ENCODE measurements at places on chromosomes 11 and 22. TPM values are rescaled to one million over a fixed set of nuclear protein-coding genes. Genes with fewer than 3 reads are reported as not detected.
A peak's percentile ranks its signal among the peaks of the same experiment; 100 is the strongest.

GRCh38 chr22:42562279-42562678 lies 8.5 kb downstream of the SERHL2 start:
- no peaks in the 10 kb centered on the region for H3K36me3 ChIP-seq
- DNase-seq: peak; percentile 53
- no peaks in the 10 kb centered on the region for H3K27me3 ChIP-seq

DNA sequence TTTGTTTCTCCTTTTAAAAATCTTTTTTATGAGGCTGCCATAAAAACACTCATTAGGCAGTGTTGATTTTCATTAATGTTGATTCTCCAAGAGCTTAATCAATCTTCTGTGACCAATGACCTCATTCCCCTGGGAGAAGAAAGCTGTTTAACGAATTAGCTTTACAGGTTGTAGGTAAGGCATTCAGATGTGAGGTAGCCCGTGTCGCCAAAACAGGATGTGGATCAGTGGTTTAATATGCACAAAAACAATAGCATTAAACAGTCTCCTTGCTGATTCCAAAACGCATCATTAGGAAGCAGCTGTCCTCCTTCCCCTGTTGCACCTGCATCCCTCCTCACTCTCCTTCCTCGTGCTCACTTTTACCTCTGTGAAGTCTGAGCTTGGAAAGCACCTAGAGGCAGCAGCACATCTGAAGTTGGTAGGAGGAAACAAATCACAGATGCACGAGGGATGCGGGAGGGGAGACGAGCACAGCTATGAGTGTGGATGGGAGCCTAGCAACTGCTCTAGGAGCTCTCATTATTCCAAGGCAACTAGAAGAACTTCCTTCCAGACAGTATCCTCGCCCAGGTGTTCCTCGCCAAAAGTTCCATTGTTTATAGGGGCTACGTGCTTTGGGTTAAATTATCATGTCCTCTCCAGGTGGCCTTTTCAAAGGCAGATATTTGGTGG lies 179.4 kb upstream of the SNX19 start:
- H3K4me1 ChIP-seq: no peaks in the 10 kb centered on the region
- DNase-seq: no peak
- no peak overlapping the region for H3K4me3 ChIP-seq
- no peak overlapping the region for H3K27ac ChIP-seq

Gene MMP27
- 0.40 TPM for total RNA-seq

DNA sequence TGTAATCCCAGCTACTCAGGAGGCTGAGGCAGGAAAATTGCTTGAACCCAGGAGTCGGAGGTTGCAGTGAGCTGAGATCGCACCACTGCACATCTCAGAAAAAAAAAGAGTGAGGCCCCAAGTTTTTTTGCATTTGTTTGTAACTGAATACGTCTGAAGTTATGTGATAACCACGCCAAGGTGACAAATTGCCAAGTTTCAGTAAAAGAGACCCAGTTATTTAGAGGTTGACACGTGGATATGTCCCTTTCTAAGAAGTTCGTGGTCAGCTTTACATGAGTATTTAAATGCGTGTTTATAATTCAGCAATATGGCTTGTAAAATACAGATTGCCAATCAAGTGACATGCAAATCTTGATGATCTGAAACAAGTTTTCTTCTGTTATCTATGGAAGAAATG lies 8.0 kb downstream of the PPARA start:
- H3K36me3 ChIP-seq: no peaks in the 10 kb centered on the region
- no peaks in the 10 kb centered on the region for H3K27me3 ChIP-seq
- H3K4me1 ChIP-seq: no peaks in the 10 kb centered on the region
- no peak overlapping the region for H3K27ac ChIP-seq
- DNase-seq: no peak

DNA sequence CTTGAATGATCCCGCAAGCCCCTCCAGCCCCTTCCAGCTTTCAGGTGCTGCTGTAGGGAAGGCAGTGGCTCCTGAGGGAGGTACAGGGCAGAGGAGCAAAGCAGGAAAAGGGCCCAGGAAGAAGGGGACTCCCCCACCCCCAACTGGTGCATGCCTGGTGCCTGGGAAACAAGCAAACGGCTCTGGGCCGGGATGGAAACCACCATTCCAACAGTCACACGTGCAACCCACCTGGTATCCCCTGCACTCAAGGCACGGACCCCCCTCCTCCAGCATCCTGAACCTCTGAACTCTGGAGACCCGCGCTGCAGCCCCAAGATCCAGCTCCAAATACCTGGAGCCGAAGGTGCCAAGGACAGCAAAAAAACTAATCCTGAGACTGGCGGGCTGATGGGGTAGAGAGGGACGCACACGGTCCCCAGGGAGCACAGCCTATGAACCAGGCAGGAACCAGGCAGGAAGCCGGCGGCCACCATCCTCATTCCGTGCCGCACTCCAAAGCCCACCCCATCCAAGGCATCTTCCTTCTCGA lies 537 bp downstream of the SCN4B start:
- no peak overlapping the region for H3K27ac ChIP-seq
- H3K4me3 ChIP-seq: peak overlapping the region; percentile 39
- H3K27me3 ChIP-seq: no peaks in the 10 kb centered on the region
- H3K36me3 ChIP-seq: no peaks in the 10 kb centered on the region
- H3K4me1 ChIP-seq: no peaks in the 10 kb centered on the region

DNA sequence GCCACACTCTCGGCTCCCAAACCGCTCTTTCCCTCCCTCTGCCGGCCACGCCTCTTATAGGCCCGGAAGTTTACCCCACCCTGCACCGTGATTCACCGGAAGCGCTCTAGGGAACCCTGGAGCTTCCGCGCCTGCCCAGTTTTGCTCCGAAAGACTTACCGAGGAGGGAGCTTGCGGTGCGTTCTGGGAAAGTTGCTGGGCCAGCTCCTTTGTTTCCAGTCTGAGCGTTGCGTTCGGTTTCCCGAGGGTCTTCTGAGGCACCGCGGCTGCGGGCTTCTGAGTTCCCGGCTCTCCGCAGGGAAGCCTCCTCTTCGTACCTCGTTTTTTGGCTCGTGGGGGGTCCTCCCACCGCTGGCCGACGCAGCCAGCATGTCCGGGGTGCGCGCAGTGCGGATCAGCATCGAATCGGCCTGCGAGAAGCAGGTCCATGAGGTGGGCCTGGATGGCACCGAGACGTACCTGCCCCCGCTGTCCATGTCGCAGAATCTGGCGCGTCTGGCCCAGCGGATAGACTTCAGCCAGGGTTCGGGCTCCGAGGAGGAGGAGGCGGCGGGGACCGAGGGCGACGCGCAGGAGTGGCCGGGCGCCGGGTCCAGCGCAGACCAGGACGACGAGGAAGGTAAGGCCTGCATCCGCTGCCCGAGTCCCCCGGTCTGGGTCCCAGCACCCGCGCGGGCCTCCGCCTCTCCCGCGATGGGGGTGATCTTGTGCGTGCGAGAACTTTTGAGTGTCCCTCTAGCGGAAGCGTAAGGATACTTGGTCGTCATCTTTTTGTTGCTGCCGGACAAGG lies at the start of gene MED17:
TSS of gene MED17 (plus strand) at position 138 of the 790 bp plus-strand sequence. CDS start at position 370, 232 bp downstream.
- H3K4me1 ChIP-seq: peaks cover 19% of the 10 kb centered on the region
- H3K27me3 ChIP-seq: no peaks in the 10 kb centered on the region
- peak; percentile 93 for DNase-seq
- peak within 1 kb of the TSS; percentile 89 for H3K4me3 ChIP-seq
- peaks cover 16% of the 10 kb centered on the region for H3K36me3 ChIP-seq

- no peak for DNase-seq
- H3K4me1 ChIP-seq: peaks cover 3% of the 10 kb centered on the region
- H3K27ac ChIP-seq: no peak overlapping the region
- H3K4me3 ChIP-seq: no peak overlapping the region
Measured at GRCh38 chr11:77467233-77467632, 6.7 kb downstream of the PAK1 start.

Gene CRYBB3
- total RNA-seq: 2.3 TPM

Gene C22orf42
- total RNA-seq: not detected

DNA sequence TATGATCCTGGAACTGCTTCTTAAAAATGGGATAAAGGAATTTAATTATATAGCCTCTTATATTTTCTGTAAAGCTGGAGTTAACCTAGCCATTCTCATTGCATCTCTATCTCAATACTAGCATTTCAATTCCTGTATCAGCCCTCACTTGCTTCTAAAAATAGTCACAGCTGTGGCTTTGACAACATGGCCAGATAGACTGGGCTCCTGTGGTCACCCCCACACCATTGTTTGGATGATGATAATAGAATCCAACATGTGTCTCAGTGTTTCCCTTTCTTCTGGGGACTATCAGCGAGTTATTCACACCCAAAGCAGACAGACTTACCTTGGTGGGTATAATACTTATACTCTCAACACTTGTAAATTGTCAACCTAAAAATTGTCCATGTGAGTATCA lies 6.9 kb downstream of the VWA5A start:
- H3K36me3 ChIP-seq: peaks cover 76% of the 10 kb centered on the region
- H3K27ac ChIP-seq: no peak overlapping the region
- no peaks in the 10 kb centered on the region for H3K4me1 ChIP-seq
- H3K4me3 ChIP-seq: no peak overlapping the region

DNA sequence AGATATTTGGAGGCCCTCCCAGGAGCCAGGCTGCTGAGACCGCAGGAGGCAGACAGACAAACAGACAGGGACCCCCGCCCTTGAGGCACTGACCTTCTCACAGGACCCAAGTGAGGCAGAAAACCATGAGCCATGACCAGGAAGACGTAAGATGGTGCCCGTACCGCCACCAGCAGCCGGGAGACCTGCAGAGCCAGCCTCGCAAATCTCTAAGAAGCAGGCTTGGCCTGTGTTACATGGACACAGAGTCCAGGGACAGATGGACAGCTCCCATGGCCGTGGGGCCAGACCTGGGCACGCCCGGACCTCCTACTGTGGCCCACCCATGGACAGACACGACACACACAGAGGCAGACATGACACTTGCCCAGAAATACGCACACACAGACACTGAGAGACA lies 30.7 kb upstream of the TOLLIP start:
- no peak overlapping the region for H3K4me3 ChIP-seq
- DNase-seq: peak; percentile 44
- no peaks in the 10 kb centered on the region for H3K4me1 ChIP-seq
- H3K27ac ChIP-seq: no peak overlapping the region

DNA sequence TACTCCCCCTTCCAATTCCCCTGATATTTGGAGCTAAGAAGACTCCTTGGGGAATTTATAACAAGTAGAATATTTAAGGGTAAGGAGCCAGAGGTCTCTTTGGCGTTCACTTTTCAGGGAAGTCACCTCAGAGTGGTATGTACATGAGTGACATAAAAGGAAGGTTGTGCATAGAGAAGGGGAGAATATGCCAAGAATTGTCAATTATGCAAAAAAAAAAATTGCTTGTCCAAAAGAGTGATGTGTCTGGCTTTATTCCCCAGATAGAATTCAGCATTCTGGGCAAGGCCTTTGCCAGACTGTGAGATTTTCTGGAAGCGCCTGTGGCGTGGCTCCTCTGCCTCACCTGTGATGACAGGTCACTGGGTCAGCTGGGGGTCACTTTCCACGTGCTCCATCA lies 170.2 kb downstream of the MIAT start:
- H3K36me3 ChIP-seq: no peaks in the 10 kb centered on the region
- H3K27ac ChIP-seq: no peak overlapping the region
- H3K27me3 ChIP-seq: no peaks in the 10 kb centered on the region
- no peaks in the 10 kb centered on the region for H3K4me1 ChIP-seq
- no peak for DNase-seq

DNA sequence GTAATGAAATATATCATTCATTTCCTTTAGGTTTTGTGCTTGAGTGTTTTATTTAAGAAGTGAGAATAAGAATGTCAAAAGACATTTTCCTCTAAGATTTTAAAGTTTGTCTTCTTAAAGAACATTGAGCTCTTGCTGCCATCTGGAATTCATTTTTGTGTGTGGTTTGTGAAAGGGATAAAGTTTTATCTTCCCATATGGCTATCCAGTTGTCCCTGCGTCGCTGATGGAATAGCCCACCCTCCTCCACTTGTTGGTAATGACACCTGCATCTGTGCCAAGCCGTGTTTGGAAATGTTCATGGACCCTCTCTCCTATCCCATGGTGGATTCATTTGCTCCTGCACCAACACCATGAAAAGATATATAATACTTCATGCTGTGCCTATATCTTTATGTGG lies 901.5 kb downstream of the BRD1 start:
- H3K4me3 ChIP-seq: no peak overlapping the region
- H3K36me3 ChIP-seq: no peaks in the 10 kb centered on the region
- no peaks in the 10 kb centered on the region for H3K4me1 ChIP-seq
- no peaks in the 10 kb centered on the region for H3K27me3 ChIP-seq
- no peak overlapping the region for H3K27ac ChIP-seq
- no peak for DNase-seq

DNA sequence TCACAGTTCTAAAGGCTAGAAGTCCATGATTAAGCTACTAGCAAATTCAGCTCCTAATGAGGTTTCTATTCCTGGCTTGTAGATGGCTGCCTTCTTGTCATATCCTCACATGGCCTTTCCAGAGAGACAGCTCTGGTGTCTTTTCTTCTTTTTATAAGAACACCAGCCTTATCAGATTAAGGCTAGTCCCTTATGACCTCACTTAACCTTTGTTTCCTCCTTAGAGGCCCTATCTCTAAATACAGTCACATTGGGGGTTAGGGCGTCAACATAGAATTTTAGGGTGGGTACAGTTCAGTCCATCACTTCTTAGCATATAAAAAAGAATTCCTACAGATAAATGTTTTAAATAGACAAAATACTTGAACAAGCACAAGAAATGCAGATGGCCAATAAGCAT lies 18.2 kb upstream of the CLPB start:
- no peak overlapping the region for H3K27ac ChIP-seq
- H3K36me3 ChIP-seq: no peaks in the 10 kb centered on the region
- DNase-seq: no peak

DNA sequence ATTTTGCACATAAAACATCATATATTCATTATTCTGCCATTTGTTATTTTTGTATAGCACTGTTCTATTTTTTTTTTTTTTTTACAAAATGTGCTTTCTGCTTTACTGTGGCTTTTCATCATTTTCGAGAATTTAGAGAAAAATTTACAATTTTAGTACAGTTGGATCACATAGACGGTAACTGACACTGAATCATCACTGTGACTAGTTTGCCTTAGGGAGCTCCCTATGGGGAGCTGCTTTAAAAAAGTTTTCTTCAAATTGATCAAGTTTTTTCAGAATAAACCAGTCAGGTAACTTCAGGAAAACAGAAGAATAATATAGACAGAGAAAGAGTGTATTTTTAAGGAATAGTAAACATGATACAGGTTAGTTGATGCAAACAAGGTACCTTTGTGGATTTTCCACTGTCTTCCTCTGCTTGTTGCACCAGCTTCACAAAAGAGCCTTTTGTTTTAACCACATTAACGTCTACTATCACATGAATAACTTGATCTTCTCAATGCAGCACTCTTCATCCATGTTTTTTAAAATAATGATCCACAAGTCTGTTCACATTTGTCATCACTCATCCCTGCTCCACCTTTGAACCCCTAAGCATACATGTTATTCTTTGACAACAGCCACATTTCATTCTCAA lies 327.0 kb downstream of the DYNC2H1 start:
- no peaks in the 10 kb centered on the region for H3K36me3 ChIP-seq
- H3K27ac ChIP-seq: no peak overlapping the region
- H3K4me1 ChIP-seq: no peaks in the 10 kb centered on the region
- H3K4me3 ChIP-seq: no peak overlapping the region

DNA sequence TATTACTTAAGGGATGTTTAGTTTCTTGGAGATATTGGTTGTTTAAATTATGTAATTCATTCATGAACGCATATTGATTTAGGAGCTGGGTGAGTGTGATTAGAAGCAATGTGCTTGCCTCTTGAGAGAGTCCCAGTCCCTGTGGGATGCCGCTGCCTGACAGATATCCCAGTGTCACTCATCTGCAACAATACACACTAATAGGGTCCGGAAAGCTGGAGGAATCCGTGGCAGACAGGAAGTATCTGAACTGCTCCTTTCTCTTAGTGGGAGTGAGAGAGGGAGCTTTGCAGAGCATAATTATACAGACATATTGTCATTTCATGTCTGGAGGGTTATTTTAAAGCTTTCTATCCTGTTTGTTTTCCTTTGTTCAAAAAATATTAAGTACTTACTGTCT lies 17.4 kb downstream of the AMOTL1 start:
- DNase-seq: no peak
- no peak overlapping the region for H3K4me3 ChIP-seq
- H3K27me3 ChIP-seq: no peaks in the 10 kb centered on the region
- H3K36me3 ChIP-seq: no peaks in the 10 kb centered on the region
- H3K27ac ChIP-seq: no peak overlapping the region
- H3K4me1 ChIP-seq: peaks cover 21% of the 10 kb centered on the region

Data from Peyer's patch (tissue), 4 donors.